Subcutaneous preadipocyte (primary cell): ENCODE measurements at places on chromosomes 4 and X. TPM values are rescaled to one million over a fixed set of nuclear protein-coding genes. Genes with fewer than 3 reads are reported as not detected.

The RASGEF1B gene
- 0.39 and 0.73 TPM in 2 replicates for total RNA-seq

The ABCG2 gene
- total RNA-seq = 0.37 and 0.39 TPM in 2 replicates

The ATP7A gene
- 6.2 and 7.0 TPM in 2 replicates for total RNA-seq

The ZIC3 gene
- total RNA-seq = not detected in 2 replicates

The ENPEP gene
- 0.37 and 0.78 TPM in 2 replicates for total RNA-seq

The VSIG4 gene
- under 0.01 TPM in 1 of 2 replicates, not detected in the other for total RNA-seq

The NAP1L3 gene
- 1.1 and 1.4 TPM in 2 replicates for total RNA-seq

The FREM3 gene
- total RNA-seq = not detected in 2 replicates

The MYOZ2 gene
- total RNA-seq = 0.98 and 2.2 TPM in 2 replicates

The HEPH gene
- total RNA-seq = 4.7 and 10.3 TPM in 2 replicates

The RTL3 gene
- total RNA-seq = not detected in 2 replicates

The TBX22 gene
- total RNA-seq = not detected in 2 replicates

The ANXA5 gene
- 649 and 872 TPM in 2 replicates for total RNA-seq

The SGMS2 gene
- 80.5 and 109 TPM in 2 replicates for total RNA-seq

The GPR50 gene
- not detected in 2 replicates for total RNA-seq

The GYPB gene
- not detected in 2 replicates for total RNA-seq

The COL25A1 gene
- total RNA-seq = under 0.01 TPM in 1 of 2 replicates, not detected in the other

The CENPVL1 gene
- total RNA-seq = under 0.01 TPM in 1 of 2 replicates, not detected in the other

The SLITRK4 gene
- total RNA-seq = 6.6 and 7.0 TPM in 2 replicates

The ANKRD50 gene
- total RNA-seq = 9.9 and 12.5 TPM in 2 replicates

The HS3ST1 gene
- total RNA-seq = not detected in 2 replicates

The PTCHD1 gene
- total RNA-seq = not detected in 2 replicates

The SMIM31 gene
- total RNA-seq = not detected in 2 replicates

The HDAC8 gene
- 22.8 and 26.0 TPM in 2 replicates for total RNA-seq

The F8A1 gene
- 4.8 and 5.1 TPM in 2 replicates for total RNA-seq

The PRKG2 gene
- 2.2 and 2.9 TPM in 2 replicates for total RNA-seq

The IGSF1 gene
- under 0.01 TPM in 1 of 2 replicates, not detected in the other for total RNA-seq

The MAGED4B gene
- total RNA-seq = 5.1 and 22.0 TPM in 2 replicates

The DCAF4L1 gene
- total RNA-seq = under 0.01 and 0.20 TPM in 2 replicates

The SCLT1 gene
- total RNA-seq = 14.0 and 19.0 TPM in 2 replicates

The HERC6 gene
- 2.9 and 4.3 TPM in 2 replicates for total RNA-seq

The CPZ gene
- 2.0 and 4.0 TPM in 2 replicates for total RNA-seq

The WDR13 gene
- 83.7 and 99.9 TPM in 2 replicates for total RNA-seq

The COL4A5 gene
- 18.0 and 34.8 TPM in 2 replicates for total RNA-seq

The L1CAM gene
- under 0.01 and 0.39 TPM in 2 replicates for total RNA-seq

The FMR1NB gene
- total RNA-seq = not detected in 2 replicates

The KDR gene
- under 0.01 and 1.4 TPM in 2 replicates for total RNA-seq

The ADH6 gene
- total RNA-seq = not detected in 2 replicates

The NXF3 gene
- total RNA-seq = not detected in 2 replicates

The SLC6A14 gene
- total RNA-seq = not detected in 2 replicates

The HHIP gene
- 0.37 and 4.5 TPM in 2 replicates for total RNA-seq

The LRP2BP gene
- total RNA-seq = under 0.01 and 0.59 TPM in 2 replicates

The UGT2B7 gene
- 0.20 TPM in 1 of 2 replicates, not detected in the other for total RNA-seq

The ZNF711 gene
- under 0.01 and 0.20 TPM in 2 replicates for total RNA-seq

The MAGEA10 gene
- total RNA-seq = not detected in 2 replicates

The CFP gene
- total RNA-seq = 0.37 and 0.39 TPM in 2 replicates

The LUZP4 gene
- total RNA-seq = not detected in 2 replicates

The NPY1R gene
- under 0.01 TPM in 1 of 2 replicates, not detected in the other for total RNA-seq

The APBB2 gene
- 40.4 and 40.9 TPM in 2 replicates for total RNA-seq

The ERAS gene
- 0.37 TPM in 1 of 2 replicates, not detected in the other for total RNA-seq

The FAM9B gene
- not detected in 2 replicates for total RNA-seq

The SLC10A6 gene
- under 0.01 TPM in 1 of 2 replicates, not detected in the other for total RNA-seq

The SSX4B gene
- not detected in 2 replicates for total RNA-seq

The SMIM10L2A gene
- total RNA-seq = under 0.01 TPM in 2 replicates
